Eye (tissue), 1 donor: ENCODE measurements at places on chromosomes 5 and 9.

DNA sequence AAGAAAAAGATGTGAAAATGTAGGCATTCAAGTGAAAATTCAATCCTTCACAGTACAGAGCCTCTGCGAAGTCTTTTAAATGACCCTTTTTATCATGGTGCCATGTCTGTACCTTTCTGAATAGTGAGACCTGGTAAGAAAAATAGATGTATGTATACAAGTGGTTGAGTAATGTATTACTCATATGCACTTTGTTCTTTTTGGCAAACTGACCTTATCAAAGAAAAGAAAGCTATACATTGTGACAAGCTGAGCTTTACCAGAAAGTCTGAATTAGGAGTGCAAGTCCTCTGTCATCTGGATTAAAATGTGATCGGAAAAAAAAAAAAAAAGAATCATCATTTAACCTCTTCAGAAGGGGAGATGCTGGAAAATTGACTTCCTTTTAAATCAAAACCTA, 356.4 kb upstream of the CCNH start:
- no peak for DNase-seq

DNA sequence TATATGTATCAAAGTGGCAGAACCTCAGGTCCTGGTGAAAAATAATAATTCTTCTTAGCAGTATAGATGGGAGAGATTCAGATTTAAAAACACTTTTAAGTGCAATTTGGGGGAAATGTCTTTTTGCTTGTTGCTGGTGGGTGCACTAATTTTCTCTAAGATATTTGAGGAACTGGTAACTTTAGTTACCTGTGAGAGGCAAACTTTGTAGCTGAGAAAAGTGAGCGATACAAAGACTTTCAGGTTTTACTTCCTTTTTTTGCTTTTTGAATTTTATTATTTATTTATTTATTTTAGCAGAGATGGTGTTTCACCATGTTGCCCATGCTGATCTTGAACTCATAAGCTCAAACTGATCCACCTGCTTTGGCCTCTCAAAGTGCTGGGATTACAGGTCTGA, 303.1 kb upstream of the PTGER4 start:
- DNase-seq = no peak

DNA sequence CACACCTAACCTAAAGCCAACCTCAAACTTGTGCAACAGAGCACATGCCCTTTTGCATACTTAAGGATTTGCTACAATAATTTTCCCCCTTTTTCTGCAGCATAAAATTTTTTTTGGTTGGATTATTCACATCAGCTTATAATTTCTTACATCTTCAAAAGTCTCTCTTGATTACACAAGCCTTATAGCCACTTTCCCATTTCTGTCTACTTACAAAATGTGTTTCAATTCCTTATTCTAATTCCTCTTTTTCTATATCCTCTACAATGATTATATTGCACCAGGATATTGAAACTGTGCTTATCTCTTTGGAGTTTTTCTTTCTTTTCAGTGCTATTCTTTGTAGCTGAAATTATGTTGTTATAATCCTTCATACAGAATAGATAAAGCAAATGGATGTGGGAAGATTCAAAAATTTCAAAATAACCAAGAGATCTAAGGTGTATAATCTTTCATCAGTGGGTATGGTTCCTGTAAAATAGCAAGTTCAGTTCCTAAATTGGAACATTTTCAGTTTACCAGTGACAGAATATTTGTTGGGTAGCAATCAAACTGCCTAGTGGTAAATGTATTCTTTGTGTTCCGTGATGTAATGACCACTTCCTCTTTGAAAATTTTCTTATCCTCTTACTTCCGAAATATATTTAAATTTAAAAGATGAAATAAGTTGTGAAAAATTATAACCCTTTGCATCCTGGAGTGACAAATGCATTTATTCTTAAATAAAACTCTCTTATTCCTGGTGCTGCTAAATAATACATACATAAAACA, 386.8 kb upstream of the CHD1 start:
- no peak for DNase-seq

GRCh38 chr5:31753700-31754357, 114.9 kb downstream of the PDZD2 start:
- DNase-seq = no peak

GRCh38 chr5:31027721-31028120, 165.8 kb upstream of the CDH6 start:
- no peak for DNase-seq

- DNase-seq = no peak
Measured at GRCh38 chr5:173281910-173282309, 46.3 kb downstream of the STC2 start.

DNA sequence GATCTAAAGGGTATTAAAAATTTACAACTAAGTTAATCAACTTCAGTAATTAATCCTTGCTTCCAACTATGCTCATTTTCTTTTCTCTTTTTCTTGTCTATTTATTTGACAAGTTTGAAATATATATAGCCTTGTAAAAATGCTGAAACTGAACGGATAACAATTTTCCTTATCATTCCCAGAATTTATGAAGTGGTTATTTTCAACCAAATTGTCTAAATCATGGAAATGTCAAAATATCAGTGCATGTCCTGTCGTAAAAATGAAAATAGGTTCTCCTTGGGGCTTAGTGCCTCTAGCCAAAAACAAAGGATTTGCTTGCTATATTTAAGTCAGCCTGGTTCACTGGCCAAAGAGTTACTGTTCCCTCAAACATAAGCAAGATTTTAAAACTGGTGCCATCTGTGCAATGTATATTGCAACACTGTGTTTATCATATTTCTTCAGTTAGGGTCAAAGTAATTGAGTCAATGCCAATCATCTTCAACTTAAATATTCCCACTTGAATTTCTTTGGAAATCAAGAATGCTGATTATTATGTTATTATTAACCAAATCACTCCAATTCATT, 798.3 kb downstream of the MAT2B start:
- no peak for DNase-seq

DNA sequence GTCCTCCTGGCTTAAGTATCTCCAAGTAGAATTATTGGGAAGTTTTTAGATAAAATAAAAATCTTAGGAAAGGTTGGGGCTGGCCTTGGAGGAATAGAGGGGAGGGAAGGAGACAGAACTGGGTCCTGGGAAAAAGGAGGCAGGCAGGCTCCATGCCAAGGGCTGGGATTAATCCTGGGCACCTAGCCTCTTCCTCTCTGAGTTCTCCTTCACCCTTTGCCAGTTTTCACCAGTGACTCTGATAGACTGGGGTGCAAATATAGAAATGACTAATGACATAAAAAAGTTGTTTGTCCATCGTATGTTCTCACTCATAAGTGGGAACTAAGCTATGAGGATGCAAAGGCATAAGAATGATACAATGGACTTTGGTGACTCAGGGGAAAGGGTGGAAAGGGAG, 81.9 kb downstream of the RMI1 start:
- DNase-seq = no peak

GRCh38 chr9:16540743-16541613, 329.5 kb downstream of the BNC2 start:
- DNase-seq = peak; percentile 42

GRCh38 chr5:159059722-159060121, 40.0 kb downstream of the EBF1 start:
- DNase-seq = peak; percentile 79

- no peak for DNase-seq
Measured at GRCh38 chr9:135580664-135581380, 19.3 kb downstream of the PAEP start.
